ENCODE measurements at places on chromosomes 7 and 10.

DNA sequence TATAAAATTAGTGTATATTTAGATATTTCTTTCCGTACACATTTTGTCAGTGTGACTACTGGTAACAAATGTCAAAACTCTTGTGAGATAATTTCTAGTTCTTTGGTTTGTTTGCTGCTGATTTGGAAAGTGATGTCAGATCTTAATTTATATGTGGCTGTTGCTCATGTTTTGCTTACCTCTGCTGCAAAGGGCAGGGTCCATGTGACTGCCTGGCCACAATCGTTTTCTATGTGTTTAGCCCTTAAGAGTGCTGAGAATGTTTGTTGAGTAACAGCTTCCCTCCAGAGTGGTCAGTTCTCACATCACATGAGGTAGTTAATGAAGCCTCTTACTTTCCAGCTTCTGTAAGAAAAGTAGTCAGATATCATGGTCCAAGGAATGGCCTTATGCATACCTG, 4.2 kb downstream of the NRBF2 start:
- DNase-seq = no peak

DNA sequence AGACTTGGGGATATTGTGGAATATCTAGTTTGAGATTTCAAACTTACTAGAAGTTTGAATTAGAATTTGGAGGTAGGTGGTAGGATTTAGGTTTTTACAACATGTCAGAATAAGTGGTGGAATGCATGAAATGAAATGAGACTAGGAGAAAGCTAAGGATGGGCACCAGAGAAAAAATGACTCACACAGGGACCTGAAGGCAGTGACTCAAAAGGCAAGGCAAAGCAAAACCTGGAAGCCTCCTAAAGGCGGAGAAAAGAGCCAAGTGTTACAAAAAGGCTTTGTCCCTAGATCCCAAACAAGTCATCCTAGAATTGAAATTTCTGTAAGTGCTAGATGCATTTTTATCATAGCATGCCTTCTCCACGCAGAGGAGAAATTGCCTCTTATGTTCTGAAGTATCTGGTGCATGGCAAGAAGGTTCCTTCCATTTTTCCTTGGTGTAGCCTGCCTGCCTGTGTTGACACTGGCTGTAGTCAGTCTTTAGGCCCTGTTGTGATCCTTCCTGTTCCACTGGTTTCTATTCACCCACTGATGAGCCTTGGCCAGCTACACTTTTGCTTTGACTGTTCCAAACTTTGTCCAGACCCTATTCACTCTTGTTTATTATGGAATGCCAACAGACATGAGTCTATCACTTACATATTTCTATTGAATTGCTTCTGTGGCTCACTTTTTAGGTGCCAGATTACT, 109.3 kb downstream of the ETV1 start:
- peak; percentile 21 for DNase-seq

GRCh38 chr10:62323751-62324150, 50.4 kb upstream of the ZNF365 start:
- no peak for DNase-seq

- DNase-seq = no peak
Observed at GRCh38 chr7:50531928-50532327, 33.3 kb downstream of the DDC start.

DNA sequence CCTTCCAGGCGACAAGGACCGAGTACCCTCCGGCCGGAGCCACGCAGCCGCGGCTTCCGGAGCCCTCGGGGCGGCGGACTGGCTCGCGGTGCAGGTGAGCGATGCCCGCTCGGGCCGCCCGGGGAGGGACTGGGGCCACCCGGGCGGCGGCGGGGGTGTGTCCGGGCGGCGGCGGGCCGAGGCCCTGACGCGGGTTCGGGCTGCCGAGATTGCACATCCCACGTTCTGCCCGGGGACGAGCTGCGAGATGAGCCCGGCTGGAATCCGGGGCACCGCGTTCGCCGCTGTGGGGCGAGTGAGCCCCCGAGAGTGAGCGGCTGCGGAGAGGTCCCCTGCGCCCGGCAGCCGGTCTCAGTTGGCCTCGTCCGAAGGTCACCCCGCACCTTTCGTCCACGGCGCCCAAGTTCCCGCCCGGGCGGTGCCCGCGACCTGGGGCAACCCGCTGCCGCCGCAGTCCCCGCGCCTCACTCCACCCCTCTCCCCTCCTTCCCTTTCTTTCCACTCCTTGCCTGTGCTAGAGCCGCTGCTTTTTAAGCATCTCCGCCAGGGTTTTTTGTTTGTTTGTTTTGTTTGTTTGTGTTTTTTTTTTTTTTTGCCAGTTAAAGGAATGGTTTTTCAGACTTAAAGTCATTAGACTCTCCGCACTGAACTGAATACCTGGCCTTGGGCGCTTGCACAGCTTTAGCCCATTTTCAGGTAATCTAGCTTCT, 515 bp downstream of the RALA start:
- no peak for DNase-seq

DNA sequence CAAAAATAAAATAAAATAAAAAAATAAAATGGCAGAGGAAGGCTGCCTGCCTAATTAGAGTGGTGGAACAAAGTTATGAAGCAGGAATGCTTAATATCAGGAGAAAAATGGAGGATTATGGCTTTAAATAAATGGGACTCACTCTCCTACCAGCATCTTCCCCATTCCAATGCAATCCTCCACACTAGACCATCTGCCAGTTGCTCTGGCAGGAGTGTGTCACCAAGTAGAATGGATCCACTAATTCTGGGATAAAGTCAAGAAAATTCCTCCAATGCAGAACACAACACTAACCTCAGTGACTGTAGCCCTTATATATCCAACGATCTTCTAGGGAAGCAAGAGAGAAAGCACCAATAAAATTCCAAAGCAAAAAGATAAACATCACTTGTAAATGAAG, 112.5 kb upstream of the ARID5B start:
- no peak for DNase-seq

GRCh38 chr7:104890216-104890615, 123.8 kb upstream of the KMT2E start:
- DNase-seq = no peak

DNA sequence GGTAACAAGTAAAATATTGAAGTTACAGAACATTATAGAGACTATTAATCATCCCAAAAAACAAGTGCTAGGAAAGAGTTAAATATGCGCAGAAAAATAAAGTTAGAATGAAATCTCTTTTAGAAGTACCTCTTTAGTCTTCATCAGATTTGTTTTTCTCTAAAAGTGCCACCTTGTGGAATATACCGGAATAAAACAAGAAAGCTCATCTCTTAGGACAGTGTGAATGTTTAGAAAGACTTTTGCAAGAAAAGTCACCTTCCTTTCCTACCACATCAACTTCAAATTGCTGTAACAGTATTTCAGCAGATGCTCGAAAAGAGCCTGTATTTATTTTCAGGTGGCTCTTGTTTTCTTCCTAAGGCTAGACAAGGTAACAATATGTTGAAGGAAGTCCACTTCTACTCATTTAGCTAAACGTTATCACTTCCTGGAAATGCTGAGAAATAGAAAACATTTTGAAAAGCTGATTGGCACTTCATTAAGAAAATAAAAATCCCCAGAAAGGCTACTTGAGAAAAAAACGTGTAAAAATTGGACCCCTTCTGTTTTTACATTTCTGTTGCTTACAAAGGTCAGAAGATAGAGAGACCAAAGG, 19.8 kb upstream of the FAM133B start:
- no peak for DNase-seq

DNA sequence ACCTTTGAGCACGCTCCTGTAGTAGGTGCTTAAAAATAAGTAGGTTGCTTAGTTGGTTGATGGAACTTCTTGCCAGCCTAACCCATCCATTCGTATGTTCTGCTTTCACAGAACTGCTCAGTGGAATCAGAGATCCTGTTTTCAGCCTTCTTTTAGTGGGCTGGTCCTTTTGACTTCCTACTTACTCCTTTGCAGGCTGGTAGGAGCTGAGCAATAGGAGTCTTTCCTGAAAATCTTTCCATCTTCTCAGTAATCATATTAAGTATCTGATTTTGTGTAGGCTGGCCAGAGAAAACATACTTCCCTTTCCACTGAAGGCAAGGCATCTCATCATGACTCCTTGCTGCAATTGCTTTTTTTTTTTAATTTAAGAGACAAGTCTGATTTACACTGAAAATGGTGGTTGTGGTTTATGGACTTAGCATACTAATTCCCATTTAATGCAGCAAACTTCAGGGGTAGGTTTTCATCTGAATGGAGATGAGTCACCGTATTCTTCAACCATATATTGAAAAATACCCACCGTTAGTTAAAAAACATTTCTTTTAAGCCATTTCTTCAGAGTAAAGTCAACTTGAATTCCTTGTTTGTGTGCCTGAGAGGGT, 208.0 kb downstream of the ZNF365 start:
- no peak for DNase-seq

DNA sequence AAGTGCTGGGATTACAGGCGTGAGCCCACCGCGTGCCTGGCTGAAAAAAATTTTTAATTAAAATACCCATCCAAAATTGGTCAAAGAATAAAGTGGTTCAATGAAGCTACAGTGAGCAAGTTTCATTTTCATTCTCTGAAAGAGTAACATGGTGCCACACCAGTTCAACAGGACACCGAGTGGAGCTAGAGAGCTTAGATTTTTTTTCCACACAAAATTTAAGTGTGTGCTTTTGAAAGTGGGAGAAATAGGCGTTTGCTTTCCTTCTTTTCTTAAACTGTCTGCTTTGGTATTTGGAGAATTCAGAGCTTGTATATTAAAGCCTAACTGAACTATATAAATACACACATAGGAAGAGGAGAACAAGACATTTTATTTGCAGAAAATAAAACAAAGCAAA, 43.4 kb downstream of the BPGM start:
- DNase-seq = peak; percentile 32

GRCh38 chr10:4639960-4640359, 186.0 kb upstream of the AKR1E2 start:
- no peak for DNase-seq

DNA sequence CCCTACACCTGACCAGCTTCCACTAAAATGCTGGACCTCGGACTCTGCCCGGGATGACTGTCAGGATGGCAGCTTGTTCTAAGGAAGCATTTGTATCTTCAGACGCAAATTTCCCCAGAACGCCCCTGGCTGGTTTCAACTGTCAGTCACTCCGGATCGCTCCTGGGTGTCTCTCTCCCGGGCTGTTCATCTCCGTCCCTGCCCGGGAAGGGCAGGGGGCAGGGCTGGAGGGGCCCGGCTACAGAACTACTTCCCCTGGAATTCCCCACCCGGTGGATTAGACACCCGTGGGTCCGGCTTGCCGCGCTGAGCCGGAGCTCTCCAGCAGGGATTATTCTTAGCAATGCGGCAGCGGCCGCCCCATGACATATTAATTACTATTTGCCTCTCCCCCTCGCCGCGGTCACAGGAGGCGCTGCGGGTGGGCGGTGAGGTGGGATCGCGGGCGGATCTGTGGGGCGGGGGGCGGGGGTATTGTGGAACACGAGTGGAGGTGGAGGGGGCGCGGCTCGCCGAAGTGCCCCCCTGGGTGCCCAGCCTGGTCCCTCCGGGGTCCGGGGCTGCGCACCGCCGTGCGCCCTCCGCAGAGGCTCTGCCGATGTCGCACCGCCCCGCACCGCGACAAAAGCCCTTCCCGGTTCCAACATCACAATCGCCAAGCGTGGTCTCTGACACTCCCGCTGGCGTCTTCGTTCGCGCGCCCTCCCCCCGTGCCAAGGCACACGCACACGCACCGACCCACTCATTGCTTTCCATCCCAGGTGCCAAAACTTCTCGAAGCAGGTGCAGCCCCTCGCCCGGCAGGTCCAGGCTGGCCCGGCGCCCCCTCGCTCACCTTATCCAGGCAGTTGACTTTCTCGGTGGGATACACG, 276.1 kb upstream of the NEBL start:
- DNase-seq = peak; percentile 29

DNA sequence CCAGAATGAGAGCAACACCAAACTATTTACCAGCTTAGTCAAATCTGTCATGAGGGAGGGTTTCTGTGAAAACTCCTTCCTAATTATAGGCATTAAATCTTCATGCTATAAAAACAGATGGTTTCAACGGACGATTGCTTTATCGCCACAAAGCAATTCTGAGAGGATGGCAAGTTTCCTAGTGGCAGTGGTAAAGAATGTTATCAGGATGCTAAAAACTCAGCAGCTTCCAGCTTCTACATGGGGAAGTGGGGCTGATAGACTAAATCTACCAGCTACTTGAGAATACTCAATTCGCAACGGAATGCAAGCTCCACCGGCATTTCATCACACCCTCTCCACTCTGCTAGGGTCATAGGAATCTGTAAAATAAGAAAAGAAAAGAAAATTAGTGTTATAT, 41.8 kb downstream of the JCAD start:
- no peak for DNase-seq

GRCh38 chr7:95980167-95980566, 207.8 kb downstream of the DYNC1I1 start:
- DNase-seq = no peak

DNA sequence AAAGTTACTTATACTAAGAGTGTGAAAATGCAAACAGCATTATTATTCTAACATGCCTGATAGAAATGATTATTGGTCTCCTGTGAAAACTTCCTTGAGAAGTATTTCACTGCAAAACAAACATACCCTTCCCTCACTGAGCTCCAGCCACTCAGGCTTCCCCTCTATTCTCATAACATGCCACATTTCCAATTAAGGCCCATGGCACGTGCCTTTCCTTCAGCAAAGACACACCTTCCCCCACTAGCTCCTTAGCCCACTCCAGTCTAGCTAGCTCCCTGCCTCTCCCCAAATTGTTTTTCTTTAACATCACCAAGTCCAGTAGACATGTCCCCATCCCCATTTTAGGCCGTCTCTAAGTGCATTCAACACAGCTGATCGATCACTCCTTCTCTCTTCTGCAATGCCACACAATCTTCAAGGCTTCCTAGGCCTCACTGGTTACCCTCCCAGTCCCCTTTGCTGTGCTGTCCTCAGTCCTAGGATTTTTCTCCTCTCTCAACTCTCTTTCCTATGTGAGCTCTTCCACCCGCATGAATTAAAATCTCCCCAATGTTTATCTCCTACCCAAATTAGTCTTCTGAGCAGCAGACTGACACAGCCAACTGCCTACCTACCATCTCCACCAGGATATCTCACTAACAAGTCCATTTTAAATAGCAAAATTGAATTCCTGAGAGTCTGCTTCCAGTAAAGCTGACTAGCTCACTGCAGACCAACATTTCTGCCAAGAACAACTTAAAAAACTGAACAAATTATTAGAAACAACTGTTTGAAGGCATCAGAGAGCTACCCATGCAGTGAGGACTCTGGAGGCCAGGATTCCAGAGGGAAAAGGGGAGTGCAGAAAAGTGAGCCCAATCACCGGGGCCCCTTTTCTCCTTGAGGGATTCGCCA, 11.9 kb downstream of the CYTH3 start:
- no peak for DNase-seq
